ENCODE measurements at places on chromosomes 7 and 10.

GRCh38 chr10:125296598-125296997 lies 136.2 kb upstream of the CTBP2 start:
- DNase-seq: no peak

DNA sequence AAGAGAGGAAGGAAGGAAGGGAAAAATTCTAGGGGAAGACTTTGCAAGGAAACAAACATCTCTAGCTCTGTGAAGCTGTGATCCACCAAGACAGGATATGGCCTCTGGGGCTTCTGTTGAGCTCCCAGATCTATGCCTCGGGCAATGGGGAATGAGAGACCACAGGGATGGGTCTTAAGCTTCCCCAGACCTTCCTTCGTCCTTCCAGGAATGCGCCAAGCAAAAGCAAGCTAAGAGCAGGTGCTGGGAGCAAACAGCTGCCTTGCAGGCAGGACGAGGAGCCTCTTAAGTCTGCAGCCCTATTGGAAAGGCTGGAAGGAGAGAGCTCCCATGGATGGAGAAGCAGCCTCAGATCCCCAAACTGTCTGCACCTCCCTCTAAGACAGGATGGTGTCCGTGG lies 21.9 kb upstream of the ELN start:
- DNase-seq: no peak

DNA sequence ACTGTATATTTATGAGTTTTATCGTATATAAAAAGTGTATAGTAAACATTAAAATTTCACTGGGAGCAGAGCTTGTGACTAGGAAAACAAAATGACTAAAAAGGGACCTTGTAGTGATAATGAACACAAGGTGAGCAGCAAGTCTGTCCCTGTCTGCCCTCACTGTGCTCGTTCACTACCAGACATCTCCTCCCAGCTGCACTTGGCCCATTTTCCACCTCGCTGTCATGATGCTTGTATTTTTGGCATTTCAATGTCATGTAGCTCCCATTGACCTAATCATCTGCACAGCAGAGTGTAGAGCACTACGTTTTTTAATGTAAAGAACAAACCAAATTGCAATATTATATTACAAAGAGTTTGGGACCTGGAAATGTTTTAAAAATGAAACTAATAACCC lies 207.2 kb downstream of the ZEB1 start:
- DNase-seq: no peak

GRCh38 chr7:28669330-28669729 lies 257.0 kb downstream of the CREB5 start:
- no peak for DNase-seq

DNA sequence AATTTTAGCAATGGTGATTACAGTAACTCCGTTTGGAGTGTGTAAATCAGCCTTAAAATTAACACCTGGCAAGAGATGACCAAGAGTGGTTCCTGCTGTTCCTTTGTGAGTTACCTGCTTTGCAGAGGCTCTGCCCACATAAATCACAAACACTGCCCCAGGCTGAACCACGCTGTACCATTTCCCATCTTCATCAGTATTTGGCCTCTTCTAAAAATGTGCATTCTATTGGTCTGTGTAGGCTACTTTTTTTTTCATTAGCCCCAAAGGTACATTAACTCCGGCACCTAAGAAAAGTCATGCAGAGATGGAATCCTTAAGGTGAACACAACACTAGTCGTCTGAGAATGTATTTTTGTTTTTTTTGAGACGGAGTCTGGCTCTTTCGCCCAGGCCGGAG lies 96.1 kb downstream of the PROSER2 start:
- no peak for DNase-seq

DNA sequence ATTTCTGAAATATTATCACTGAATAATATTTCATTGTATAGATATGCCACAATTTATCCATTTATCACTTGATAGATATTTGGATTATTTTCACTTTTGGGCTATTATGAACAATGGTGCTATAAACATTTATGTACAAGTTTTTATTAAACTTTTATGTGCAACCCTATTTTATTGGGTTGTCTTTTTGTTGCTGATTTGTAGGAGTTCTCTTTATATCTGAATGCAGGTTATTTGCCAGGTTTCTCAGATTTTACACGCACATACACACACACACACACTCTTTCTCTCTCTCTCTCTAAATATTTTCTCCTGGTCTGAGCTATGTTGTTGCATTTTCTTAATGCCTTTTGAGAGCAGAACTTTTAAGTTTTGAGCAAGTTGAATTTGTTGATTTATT lies 36.2 kb downstream of the ADK start:
- DNase-seq: no peak

- DNase-seq: no peak
Observed at GRCh38 chr10:60399328-60399727, 9.7 kb upstream of the ANK3 start.

DNA sequence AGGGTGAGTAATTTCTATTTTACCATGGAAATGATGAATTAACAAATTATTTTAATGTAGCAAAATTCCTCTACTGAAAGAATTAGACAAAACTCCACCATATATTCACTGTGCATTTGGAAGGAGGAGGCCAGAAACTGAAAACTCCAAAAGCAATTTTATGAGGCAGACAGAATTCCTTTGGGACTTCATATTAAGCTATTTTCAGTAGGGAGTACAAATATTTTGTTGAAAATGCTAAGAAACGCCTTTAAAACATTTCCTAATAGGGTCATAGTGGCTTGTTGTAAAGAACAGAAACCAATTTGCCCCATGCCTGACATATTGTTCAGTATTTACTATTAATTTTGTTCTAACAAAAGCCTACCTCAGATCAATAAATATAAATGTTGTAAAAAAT lies 117.8 kb downstream of the TES start:
- no peak for DNase-seq

DNA sequence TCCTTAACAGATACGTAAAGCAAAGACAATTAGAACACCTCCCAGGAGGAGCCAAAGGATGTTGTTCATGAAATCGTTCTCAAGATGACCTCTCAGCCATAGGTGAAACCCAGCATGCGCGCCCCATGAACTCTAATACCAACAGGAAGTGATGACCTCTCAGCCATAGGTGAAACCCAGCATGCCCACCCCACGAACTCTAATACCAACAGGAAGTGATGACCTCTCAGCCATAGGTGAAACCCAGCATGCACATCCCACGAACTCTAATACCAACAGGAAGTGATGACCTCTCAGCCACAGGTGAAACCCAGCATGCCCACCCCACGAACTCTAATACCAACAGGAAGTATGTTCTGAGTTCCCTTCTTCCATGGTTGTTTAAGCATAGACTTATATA lies 205.2 kb upstream of the ADARB2 start:
- no peak for DNase-seq

- no peak for DNase-seq
Observed at GRCh38 chr10:91935886-91936285, 12.3 kb downstream of the BTAF1 start.

DNA sequence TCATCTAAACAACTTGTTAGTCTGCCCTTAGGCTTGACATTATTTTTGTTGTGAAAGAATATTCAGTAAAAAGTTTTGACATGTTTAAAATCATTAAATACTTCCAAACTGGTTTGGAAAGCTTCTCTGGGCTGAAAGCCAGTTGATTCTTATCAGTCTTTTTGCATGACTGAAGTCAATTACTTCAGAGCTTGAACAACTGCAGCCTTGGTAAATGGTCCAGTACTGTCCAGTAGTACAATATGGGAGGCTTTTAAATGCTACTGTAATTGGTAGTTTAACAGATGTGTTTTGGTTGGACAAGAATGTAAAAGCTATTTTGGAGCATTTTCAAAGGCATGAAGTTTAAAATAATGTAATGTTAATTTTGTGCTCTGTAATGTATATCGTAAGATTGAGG lies 103.4 kb downstream of the SDK1 start:
- DNase-seq: no peak

- no peak for DNase-seq
Observed at GRCh38 chr10:593901-594457, 95.5 kb downstream of the DIP2C start.

- no peak for DNase-seq
Observed at GRCh38 chr10:37712489-37713131, 144.8 kb downstream of the ZNF248 start.

- DNase-seq: no peak
Observed at GRCh38 chr10:122303271-122304053, 32.4 kb downstream of the BTBD16 start.

DNA sequence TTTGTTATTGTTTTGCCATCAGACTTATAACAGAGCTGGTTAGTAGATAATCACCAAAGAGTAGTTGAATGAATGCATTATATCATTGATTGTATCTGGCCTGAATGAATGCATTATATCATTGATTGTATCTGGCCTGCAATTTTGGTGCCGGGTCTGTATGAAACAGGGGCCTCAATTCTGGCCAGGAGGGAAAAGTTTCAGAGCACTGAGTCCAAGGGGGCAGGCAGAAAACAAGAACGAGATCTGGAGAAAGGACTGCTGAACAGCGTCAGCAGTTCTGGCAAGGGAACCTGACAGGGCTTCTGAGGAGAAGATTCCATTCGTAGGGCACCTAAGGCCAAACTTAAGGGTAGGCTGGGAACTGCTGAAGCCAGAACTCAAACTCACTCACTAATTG lies 128.0 kb downstream of the SEMA3C start:
- no peak for DNase-seq

- no peak for DNase-seq
Observed at GRCh38 chr10:92813979-92814378, 34.3 kb upstream of the EXOC6 start.

GRCh38 chr7:159067576-159068487 lies 76.8 kb downstream of the VIPR2 start:
- DNase-seq: no peak

- no peak for DNase-seq
Observed at GRCh38 chr10:97914171-97914836, 64.7 kb downstream of the GOLGA7B start.

GRCh38 chr7:35424869-35425495 lies 171.1 kb upstream of the TBX20 start:
- DNase-seq: peak; percentile 23

DNA sequence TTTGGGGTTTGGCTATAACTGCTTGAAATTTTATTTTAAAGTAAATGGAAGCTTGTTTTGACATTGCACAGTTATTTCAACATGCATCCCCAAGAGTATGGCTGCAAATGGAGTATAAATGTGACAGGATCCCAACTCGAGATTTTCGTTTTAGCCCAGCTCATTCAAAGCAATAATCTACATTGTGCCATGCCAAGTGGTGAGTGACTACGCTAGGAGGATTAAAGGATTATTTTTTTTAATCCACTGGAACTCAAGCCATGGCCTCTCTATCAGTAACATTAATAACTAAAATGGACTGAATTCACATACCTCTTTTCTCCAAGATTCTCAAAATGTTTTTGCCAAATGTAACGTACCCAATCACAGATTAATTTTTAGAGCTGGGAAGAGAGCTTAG lies 60.6 kb upstream of the AUTS2 start:
- DNase-seq: no peak

GRCh38 chr10:114103284-114103683 lies 59.6 kb downstream of the ADRB1 start:
- no peak for DNase-seq

GRCh38 chr7:111074748-111075146 lies 16.2 kb upstream of the LRRN3 start:
- no peak for DNase-seq

GRCh38 chr10:24849051-24849450 lies 103.4 kb downstream of the PRTFDC1 start:
- no peak for DNase-seq

DNA sequence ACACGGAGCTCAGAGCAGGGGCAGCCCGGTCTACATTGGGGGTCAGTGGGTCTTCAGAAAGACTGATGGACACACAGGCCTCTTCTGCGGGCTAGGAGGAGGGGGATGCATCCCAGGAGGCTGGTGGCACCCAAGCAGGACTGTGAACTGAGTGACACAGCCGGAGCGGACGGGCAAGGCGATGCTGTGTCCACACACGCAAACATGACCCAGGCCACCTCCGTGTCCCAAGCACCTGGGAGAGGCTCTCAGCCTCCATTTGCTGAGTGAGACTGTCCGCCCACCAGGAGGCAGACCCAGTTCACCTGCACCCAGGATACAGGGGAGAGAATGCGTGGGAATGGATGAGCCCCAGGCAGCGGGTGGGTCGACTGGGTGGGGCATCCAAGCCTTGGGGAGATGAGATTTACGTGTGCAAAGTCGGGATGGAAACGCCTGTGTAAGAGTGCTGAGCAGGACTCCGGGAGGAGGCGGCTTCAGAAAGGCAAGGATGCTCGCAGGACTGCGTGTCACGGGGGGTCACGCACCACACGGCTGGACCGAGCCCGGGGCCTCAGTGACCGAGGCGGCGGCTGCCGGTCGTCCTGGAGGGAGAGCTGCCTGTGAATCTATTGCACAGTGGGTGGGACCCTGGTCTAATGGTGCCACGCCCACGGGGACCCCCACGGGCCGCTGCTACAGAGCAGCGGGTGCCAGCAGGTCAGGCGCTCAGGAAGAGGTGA lies 262.8 kb downstream of the ADARB2 start:
- DNase-seq: no peak

GRCh38 chr10:102324061-102324460 lies 71.4 kb upstream of the NFKB2 start:
- DNase-seq: no peak

DNA sequence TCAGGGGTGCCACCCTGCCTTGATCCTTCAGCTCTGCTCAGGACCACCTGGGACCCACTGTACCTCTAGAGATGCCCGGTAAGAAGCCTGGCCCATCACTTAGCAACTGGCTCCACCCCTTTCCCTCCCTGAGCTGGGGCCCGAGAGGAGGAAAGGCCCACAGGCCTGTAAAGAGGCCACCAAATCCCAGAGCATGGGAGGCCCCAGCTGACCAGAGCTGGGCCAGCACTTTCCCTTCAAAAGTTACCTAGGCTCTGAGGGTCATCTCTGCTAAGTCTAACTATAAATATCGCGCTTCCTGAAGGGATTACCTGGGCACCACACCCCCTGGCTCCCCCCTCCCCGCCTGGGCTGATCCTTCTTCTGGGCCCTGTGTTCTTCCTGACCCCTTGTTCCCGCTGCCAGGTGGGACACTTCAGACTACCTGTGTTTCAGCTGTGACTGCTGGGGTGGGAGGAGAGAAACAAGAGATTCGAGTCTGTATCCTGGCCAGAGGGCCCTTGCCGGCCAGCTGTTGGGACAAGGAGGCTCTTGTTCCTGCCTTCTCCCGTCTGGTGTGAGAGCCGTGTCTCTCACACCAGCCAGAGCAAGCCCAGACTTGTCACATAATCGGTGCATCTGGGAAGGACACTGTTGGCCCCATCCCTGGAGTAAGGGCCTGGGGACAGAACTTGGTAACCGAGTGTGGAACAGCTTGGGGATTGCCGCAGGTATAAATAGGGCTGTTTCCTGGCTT lies 22.8 kb upstream of the ANKRD2 start:
- DNase-seq: no peak

DNA sequence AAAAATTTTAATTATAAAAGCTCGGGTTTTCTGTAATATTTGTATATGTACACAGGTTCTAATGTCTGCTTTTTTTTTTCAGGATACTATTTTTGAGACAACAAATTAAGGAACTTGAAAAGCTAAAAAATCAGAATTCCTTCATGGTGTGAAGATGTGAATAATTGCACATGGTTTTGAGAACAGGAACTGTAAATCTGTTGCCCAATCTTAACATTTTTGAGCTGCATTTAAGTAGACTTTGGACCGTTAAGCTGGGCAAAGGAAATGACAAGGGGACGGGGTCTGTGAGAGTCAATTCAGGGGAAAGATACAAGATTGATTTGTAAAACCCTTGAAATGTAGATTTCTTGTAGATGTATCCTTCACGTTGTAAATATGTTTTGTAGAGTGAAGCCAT lies 57.9 kb upstream of the BAMBI start:
- no peak for DNase-seq

- DNase-seq: no peak
Observed at GRCh38 chr10:132368881-132369635, 27.9 kb upstream of the PWWP2B start.

- no peak for DNase-seq
Observed at GRCh38 chr10:72079356-72079755, 9.0 kb downstream of the SPOCK2 start.

- DNase-seq: no peak
Observed at GRCh38 chr7:100093054-100093453, 4.3 kb downstream of the COPS6 start.

All from hematopoietic multipotent progenitor cell treated with erythropoietin and hydrocortisone succinate and interleukin-3 and kit ligand, for 17 days (in vitro differentiated cells).